ENCODE measurements at places on chromosomes 12 and 14. TPM values are rescaled to one million over a fixed set of nuclear protein-coding genes. Genes with fewer than 3 reads are reported as not detected.
A peak's percentile ranks its signal among the peaks of the same experiment; 100 is the strongest.

DNA sequence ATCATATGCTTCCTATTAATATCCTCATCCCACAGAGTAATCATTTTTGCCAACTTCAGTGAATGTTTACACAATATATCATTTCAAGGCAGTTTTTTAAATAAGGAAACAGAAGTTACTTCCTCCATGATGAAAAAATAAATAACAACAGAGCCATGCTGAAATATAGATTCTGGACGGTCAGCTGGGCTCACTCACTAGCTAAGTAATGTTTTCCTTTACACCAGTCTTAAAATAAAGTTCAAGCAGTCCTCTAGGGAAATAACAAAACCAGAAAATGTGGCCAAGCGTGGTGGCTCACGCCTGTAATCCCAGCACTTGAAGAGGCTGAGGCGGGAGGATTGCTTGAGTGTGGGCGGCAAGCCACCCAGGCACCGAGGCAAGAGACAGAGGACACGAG lies 28.7 kb downstream of the AICDA start:
- DNase-seq = no peak

Gene CLEC12A
- total RNA-seq = not detected

Gene C1S
- total RNA-seq = 4.0 TPM

- peak; percentile 43 for DNase-seq
These were observed 466 bp downstream of the KICS2 start for GRCh38 chr12:64221651-64222008.

DNA sequence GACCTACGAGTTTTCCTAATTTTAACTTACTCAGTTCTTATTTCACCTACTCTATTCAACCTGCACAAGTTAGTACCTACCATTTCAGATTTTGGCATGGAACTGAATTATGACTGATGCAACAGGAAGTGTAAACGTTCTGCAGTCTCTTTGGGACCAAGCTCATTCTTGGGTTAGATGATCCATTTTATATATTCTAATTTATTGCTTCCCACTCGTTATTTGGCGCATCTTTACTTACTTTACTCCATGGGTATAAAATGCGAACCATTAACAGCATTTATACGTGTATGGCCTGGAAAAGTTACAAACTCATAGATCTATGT lies 1.0 kb upstream of the EML1 start:
- DNase-seq = no peak

DNA sequence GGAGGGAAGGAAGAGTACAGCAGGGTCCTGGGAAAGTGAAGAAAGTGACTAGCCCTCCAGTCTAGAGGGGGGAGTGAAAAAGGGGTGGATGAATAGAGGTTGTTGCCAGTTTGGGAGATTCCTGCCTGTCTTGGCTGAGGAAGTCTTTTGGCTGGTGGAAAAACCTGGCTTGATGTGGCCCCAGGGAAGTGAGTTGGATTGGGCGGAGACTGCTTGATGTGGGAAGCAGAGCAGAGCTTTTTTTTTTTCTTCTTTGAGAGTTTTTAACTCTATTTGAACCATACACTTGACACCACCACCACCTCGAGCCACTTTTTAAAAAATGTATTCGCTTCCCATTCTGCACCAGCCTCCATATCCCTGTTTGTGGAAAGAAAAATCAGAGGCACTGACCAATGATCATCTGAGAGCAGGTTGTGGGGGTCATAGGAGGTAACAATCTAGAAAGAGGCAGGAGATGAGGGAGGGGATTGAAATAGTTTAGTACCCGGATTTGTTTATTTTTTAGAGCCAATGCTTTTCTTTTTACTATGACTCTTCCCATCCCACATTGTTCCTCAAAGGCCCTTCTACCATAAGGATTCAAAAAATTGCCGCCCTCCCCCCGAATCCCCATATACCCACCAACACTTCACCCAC lies 690 bp upstream of the DTX3 start:
- no peak for DNase-seq
